ENCODE measurements at places on chromosomes 7 and 10.

DNA sequence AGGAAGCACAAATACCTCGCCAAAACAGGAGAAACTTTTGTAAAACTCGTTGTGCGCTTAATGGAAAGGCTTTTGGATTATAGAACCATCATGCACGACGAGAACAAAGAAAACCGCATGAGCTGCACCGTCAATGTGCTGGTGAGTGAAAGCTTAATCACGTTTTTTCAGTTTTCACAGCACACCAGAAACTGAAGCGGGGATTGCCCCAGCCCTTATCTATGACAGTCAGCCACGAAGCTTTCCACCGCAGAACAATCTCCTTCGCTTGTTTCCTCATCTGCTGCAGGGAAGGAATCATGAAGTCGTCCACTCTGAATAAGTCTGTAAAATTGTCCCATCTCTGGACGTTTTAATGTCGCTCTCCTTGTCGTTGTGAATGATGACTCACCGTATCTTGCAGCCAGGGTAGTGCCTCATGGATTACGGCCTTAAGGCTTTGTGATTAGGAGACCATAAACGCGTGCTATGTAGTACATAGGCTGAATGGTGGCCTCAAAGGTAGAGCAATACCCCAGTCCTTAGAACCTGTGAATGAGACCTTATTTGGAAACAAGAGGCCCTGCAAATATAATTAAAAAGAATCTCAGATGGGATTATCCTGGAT, 174.9 kb upstream of the NPS start:
- no peak for DNase-seq

- DNase-seq: no peak
Measured at GRCh38 chr7:36034020-36034419, 119.0 kb upstream of the EEPD1 start.

GRCh38 chr7:138188290-138188858, 112.1 kb downstream of the AKR1D1 start:
- no peak for DNase-seq

- DNase-seq: no peak
Measured at GRCh38 chr7:11345621-11346020, 371.9 kb downstream of the PHF14 start.

DNA sequence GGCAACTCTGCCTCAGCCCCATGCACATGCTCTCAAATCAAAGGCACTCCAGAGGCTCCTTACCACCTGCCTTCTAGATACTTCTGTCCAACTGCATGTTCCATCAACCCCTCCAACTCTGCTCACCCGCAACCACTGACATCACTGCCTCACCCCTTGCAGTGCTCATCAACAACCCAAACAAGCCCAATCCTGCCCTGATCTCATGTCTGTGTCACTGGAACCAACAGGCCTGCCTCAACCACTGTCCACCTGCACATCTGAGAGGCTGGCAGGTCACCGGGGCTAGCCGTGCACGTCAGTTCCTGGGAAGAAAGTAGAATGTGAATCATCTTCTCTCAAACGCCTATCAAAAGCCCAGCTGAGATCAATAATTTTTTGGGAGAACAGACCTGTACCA, 33.3 kb downstream of the CTBP2 start:
- no peak for DNase-seq

DNA sequence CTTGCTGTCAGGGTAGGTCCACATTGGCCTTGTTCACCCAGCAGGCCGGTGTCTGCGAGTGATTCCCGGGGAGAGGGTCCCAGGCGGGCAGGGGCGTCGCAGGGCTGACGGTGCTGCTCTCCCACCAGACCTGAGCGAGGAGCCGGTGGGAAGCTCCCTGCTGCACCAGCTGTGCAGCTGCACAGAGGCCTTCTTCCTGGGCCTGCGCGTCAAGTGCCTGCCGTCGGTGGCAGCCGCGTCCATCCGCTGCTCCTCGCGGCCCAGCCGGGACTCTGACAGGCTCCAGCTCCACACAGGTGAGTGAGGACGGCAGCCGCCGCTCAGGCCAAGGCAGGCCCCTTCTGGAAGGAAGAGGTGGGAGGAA, 14.6 kb downstream of the AMZ1 start:
- DNase-seq: no peak

DNA sequence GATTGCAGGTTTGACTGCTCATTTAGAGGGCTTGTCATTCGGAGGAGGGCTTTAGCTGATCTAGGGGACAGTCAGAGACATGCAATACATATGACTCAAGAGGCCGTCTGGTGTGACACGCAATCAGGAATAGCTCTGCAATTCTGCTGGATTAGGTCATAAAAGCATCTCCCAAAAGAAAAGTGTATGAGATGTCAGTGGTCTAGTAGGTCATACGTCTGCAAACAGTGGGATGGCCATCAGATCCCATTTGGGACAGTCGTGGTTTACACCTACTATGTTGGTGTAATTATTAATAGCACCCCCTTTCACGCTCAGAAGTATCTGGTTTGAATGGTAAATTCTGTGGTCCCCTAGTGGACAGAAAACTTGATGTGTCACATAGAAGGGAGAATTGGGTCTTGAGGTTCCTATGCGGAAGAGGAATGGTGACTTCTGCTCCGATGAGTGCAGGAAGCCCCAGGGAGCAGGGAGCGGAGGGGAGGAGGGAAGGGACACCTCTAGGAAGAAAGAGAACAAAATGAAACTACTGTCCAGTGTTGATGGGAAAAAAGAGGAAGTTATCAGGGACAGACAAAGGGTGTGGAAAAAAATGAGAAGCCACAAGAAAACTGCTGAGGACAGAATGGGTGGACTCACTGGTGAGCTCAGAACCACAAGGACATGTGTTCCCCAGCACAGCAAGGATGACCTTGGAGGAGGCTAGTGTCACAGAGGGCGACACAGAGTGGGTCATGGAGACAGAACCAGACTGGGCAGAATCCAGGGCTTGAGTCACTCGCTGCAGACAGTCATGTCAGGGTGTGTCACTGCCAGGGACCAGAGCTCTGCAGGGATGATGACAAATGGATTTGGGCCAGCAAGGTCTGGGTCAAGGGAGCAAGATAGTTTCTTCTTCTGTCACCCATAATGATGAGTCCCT, 59.9 kb downstream of the MAP3K8 start:
- DNase-seq: peak; percentile 98

DNA sequence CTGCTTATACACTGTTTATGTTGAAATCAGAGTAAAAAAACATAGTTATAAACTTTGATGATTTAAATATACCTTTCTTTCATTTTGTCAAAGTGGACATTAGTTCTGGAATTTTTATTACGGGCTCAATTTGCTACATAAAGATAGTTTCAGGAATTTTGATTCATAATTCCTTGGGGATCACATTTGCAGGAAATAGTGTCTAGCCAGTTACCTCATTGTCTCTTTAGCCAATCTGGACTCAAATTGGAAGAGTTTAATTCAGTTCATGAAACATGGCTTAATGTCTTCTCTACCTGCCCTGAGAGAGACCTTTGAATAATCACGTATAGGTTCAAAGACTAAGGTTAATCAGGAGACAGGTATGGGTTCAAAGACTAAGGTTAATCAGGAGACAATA, 262.6 kb downstream of the HGF start:
- DNase-seq: no peak

DNA sequence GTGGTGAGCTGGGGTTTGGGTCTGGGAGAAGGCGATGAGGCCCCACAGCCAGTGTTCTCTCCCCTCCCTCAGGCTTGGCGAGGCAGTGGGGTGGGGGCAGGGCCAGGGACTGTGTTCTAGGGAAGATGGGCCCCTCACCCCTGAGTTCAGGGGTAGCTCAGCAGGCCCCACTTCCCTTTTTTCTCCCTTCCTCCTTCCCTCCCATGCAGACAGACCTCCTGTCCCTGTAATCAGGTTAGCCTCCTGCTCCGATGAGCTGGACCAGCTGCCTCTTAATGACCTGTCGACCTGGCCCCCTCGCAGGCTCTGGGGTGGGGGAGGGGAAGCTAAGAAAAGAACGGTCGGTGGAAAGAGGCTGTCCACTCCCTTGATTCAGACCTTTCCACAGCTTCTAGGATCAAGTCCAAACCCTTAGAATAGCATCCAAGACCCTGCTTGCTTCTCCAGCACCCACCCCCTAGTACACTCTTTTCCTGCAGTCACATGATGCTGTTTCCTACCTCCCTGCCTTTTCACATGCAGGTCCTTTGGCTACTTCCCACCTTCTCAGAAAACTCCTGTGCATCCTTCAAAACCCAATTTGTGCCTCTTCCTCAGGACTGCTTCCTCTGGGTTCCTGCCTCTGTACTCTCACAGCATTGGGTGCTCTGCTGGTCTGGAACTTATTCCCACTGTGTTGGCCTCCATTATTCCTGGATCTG, 64.1 kb downstream of the ZMIZ1 start:
- DNase-seq: no peak

DNA sequence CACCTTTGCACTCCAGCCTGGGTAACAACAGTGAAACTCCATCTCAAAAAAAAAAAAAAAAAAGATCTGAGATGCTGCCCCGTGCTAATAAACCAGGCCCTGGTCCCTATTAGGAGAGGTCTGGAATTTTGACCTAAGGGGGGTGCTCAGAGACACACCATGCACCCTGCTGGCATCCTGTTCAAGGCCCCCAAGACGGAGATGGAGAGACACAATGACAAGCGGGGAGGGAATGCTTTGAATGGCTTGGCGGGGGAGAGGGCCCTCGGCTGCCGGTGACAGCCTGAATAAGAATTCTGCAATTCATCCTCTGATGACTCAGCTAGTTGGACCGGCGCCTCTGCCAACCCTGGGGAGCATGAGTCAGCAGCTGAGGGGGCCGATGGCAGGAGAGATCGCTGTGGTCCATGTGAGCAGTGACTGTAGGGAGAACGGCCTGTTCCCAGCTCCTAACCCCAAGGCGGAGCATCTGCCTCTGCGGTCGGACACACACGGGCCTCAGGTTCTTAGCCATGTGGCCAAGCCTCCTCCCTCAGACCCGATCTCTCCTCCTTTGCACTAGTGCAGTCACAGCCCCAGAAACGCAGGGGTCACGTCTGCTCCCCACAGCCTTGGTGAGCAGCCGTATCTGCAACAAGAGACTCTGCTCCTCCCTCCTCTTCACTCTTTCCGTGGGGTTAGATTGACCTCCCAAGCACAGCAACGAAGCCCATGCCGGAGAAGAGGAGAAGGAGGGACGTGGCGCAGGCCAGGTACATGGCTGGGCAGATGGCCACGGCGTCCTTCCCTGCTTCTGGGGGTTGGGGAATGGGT, 14.9 kb downstream of the TRIM56 start:
- DNase-seq: peak; percentile 93

DNA sequence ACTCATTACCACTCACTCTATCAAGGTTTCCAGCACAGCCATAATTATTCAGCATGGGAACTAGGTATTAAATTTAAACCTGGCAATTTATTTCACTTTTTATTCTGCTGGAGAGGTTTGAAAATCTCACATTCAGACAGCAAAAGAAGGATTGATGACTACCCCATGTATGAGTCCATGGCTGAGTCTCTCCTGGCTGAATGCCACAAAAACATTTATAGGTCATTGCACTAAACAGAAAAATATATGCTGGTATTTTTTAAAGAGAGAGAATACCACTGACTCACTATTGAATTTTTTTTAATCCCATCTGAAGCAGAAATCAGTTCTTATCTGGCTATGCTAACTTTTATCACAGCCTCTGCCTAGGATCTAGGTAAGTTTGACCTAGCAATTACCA, 336.3 kb downstream of the PPP1R3A start:
- DNase-seq: no peak

DNA sequence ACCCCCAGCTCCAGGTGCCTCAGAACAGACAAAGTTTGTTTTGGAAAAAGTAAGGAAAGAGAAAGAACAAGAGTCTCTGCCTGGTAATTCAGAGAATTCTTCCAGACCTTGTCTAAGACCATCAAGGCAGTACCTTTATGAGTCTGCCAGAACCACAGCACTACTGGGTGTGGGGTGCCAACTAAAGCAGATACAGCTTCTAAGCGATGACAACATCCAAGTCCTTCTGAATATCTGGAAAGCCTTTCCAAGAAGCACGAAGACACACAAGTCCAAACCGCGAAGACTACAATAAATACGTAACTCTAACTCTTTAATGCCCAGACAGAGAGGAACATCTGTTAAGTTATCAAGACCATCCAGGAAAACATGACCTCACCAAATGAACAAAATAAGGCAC, 94.3 kb downstream of the SIRT1 start:
- DNase-seq: no peak

DNA sequence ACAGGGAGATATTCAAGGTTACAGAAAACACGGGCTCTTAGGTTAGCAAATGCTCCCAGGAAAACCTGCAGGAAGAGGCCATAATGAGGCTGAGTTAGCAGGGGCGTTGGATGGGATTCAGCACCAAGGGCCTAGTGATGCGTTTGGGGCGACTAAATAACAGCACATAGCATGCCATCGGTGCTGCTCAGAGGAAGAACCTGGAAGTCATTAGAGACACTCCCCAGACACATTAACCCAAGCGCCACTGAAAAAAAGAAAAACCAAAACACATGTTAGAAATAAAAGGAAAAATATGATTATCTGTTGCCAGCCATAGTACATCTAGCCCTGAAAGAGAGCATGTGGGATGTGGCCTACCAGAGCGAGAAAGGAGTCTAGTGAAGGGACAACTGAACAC, 28.8 kb upstream of the OPALIN start:
- DNase-seq: no peak

GRCh38 chr10:75530299-75530698, 98.9 kb downstream of the LRMDA start:
- peak; percentile 28 for DNase-seq

GRCh38 chr10:62010366-62010765, 108.9 kb downstream of the ARID5B start:
- DNase-seq: no peak

DNA sequence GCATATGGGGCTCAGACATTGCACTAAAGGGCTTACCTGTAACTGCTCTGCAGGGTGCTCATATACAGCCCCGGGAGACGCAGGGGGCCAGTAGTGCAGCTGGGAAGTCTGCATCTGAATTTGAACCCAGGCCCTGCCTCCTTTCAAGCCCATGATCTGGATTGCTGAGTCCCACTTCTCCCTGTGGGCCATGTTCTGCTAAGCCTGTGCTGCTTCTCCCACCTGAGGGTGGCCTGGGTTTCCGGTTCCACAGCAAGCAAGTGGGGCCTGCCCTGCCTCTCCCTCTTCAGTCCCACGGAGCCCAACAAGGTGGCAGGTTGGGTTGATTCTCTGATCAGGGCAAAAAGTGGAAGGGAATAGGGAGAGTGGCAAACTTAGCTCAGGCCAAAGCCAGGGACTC, 56.6 kb upstream of the GDF10 start:
- DNase-seq: no peak

GRCh38 chr7:155840909-155841308, 28.6 kb upstream of the SHH start:
- DNase-seq: no peak

GRCh38 chr10:128258421-128258976, 132.3 kb upstream of the MKI67 start:
- DNase-seq: peak; percentile 66

- DNase-seq: no peak
Measured at GRCh38 chr7:86301301-86301700, 342.4 kb upstream of the GRM3 start.

- DNase-seq: no peak
Measured at GRCh38 chr7:105367458-105367857, 21.3 kb downstream of the SRPK2 start.

DNA sequence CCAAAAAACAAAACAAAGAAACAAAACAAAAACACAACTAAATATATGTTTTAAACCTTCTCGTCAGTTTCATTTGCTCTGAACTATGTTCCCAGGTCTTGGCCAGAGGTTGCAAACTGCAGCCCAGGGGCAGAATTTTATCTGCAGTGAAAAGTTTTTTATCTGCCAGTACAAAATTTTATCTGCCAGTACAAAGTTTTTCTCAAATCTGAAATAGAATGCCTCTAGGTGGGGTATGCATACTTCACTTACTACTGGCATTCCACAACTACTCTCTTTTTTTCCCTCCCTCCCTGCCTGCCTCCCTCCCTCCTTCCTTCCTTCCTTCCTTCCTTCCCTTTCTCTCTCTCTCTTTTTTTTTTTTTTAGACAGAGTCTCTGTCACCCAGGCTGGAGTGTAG, 9.4 kb upstream of the CLDN3 start:
- DNase-seq: no peak

Measured in suppressor macrophage treated with lipopolysaccharide for 4 hours (primary cell).